ENCODE measurements at places on chromosomes 3 and 15. TPM values are rescaled to one million over a fixed set of nuclear protein-coding genes. Genes with fewer than 3 reads are reported as not detected.
A peak's percentile ranks its signal among the peaks of the same experiment; 100 is the strongest.

DNA sequence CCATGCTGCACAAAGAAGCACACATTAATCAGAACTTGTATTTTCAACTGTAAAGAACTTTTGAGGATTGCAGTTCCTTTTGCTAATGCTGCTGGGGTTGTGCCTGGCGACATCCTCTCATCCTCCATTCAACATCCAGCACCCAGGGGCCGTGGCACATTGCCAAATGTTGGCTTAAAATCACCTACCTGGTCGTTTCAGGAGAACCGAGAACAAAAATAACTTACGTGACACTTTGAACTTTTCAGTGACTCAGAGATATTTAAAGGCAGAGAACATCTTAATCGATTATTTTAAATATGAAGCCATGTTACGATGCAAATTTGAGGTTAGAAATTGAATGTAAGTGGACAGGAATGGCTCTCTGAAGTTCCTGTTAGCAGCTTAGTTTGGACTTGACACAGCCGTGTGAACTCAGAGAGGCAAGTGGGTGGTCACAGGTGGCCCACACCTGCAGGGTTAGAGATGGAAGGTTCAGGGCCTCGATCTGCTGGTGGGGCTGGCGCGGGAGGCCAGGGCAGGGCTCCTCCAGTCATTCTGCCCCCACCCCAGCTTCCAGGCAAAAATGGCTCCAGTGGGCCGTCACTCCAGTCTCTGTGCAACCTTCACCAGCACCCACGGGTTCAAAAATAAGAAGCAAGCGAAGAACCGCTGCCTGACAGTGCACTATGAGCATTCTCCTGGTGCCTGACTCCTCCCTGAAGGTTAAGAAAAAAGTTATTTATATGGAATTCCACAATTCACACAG lies 12.2 kb downstream of the LRRK1 start:
- no peak overlapping the region for H3K27ac ChIP-seq
- DNase-seq: no peak
- peaks cover 9% of the 10 kb centered on the region for H3K4me1 ChIP-seq

RBP2 gene
- not detected for total RNA-seq

DNA sequence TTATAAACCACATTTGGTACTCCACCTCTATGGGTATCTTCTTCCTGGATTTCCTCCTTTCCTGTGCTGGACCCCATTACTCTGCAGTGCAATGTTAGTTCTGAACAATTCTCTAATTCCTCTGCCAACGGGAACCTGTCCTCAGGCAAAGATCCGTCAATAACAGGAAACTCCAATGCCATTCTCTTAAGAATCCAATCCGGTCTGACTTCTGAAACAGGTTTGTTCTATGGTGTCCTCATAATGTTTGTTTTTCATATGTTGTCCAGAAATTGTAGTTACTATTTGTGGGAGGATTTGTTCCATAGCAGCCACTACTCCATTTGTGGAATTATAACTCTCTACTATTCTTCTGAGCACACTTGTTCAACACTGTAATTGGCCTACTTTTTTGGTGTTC lies 112.7 kb downstream of the TBL1XR1 start:
- no peaks in the 10 kb centered on the region for H3K36me3 ChIP-seq
- no peak for DNase-seq
- H3K4me3 ChIP-seq: no peak overlapping the region
- H3K27me3 ChIP-seq: no peaks in the 10 kb centered on the region

GRCh38 chr3:147336543-147337278 lies 69.6 kb downstream of the ZIC4 start:
- no peaks in the 10 kb centered on the region for H3K36me3 ChIP-seq
- DNase-seq: no peak
- H3K27ac ChIP-seq: no peak overlapping the region

DNA sequence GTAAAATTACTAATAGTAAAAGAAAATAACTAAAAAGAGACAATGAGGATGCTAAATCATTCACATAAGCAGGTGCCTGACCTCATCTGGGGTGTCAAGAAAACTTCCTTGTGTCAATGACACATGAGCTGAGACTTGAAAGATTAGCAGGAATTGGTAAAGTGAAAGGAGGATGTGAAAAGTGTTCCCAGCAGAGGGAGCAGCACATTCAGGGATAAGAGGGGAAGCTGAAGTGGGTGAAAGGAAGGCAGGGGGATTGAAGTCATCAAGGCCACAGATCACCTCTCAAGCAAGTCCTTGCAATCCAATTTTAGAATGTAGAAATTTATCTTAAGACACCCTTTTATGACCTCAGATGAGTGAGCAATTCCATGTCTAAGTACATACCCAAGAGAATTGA lies 60.2 kb upstream of the ACP3 start:
- no peaks in the 10 kb centered on the region for H3K36me3 ChIP-seq
- DNase-seq: peak; percentile 35
- no peaks in the 10 kb centered on the region for H3K27me3 ChIP-seq
- H3K27ac ChIP-seq: no peak overlapping the region
- H3K4me1 ChIP-seq: peaks cover 9% of the 10 kb centered on the region

DNA sequence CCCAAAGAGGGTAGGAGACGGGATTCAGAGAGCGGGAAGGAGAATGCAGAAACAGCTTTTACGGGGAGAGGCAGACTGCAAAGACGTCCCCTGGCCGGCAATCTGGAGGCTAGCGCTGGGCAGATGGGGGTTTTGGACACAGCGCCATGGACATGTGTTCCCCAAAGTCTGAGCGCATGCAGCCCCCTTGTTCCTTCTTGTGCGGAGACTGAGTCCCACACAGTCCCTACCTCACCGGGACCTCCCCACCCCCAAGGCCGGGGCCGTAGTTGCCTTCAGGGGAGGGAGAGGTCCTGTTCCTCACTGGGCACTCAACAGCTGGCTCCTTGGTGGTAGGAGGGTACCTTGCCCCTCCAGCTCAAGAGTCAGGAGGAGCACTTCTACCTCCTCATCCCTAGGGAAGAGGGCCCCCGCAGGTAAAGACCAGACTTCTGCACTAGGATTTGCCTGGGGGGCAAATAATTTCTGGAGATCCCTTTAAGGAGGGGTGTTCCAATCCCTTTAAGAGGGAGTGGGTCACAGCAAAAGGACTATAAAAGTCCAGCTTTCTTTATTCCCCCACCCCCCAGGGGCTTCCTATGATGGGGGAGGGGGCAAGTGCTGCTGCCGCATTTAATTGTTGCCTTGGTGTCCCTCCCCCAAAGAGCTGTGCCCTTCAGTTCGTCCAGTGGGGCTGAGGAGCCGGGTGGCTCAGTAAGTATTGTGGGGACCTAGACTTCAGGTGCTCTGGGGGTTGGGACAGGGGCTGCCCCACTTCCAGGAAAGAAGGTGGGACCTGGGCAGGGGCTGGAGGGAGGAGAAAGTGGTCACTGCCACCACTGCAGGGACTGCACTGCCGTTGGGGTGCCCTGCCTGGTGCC lies 3.6 kb upstream of the BAHD1 start:
- H3K27me3 ChIP-seq: peaks cover 69% of the 10 kb centered on the region
- peaks cover 9% of the 10 kb centered on the region for H3K4me1 ChIP-seq
- no peak overlapping the region for H3K27ac ChIP-seq
- H3K4me3 ChIP-seq: peak overlapping the region; percentile 56

DNA sequence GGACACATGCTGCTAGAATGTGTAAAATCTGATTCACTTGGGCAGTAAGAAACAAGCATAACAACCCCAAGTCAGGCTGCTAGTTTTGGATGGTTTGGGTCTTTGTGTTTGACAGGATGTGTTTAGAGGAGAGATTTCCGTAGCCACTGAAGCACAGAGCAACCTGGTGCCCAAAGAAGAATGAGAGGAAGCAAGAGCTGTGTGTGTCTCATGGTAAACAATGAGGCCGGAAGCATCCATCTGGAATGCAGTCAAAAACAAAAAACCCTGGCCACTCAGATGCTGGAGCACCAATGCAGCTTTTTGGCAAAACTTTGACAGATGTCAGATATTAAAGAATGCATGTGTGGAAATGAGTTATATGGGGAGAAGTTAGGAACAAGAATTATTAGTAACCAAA lies 39.4 kb upstream of the SNRK start:
- no peaks in the 10 kb centered on the region for H3K36me3 ChIP-seq
- no peaks in the 10 kb centered on the region for H3K4me1 ChIP-seq
- H3K27ac ChIP-seq: no peak overlapping the region
- peaks cover 25% of the 10 kb centered on the region for H3K27me3 ChIP-seq

ATG7 gene
- 83.7 TPM for total RNA-seq

TTC21A gene
- total RNA-seq: 8.5 TPM

- no peak overlapping the region for H3K4me3 ChIP-seq
- H3K36me3 ChIP-seq: peaks cover 2% of the 10 kb centered on the region
- no peaks in the 10 kb centered on the region for H3K27me3 ChIP-seq
- no peaks in the 10 kb centered on the region for H3K4me1 ChIP-seq
These were observed 230.7 kb downstream of the BBX start for GRCh38 chr3:107753494-107753893.

DNA sequence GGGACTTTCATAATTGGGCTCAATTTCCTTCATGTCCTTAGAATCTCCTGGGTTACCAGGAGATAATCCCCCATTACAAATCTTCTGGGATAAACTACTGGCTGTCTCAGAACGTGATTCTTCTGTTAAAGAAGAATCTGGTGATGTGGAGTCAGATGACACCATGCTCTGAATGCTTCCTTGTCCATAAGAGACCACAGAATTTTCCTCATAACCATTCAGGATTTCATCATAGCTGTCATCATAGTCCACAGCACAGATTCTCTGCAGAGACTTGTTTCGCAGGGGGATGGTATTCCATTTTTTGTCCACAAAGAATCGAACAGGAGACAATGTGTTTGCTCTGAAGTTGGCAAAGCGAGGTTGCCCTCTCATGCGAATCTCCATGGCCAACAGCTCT lies 109.8 kb upstream of the TSPAN3 start:
- no peak for DNase-seq
- no peaks in the 10 kb centered on the region for H3K4me1 ChIP-seq
- no peak overlapping the region for H3K27ac ChIP-seq
- no peaks in the 10 kb centered on the region for H3K27me3 ChIP-seq
- H3K36me3 ChIP-seq: peaks cover 20% of the 10 kb centered on the region
- no peak overlapping the region for H3K4me3 ChIP-seq

DNA sequence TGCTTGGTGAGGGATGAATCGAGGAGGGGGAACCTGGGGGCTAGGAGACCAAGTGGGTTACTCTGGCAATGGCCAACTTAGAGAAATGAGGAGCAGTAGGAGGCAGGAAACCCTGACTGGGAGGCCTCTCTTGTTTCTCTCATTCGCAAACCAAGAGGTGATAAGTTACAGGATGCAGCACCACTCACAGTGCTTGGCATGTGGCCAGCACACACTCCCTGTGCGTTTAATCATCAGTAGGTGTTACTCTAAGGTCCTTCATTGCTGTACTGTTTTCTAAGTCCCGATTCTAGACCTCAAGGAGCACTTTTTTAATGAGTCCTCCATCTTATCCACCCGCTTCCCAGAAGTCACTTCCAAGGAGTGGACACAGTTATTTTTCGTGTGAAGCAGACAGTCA lies 314.1 kb upstream of the TRIM42 start:
- no peaks in the 10 kb centered on the region for H3K36me3 ChIP-seq
- H3K27ac ChIP-seq: no peak overlapping the region
- no peak for DNase-seq
- no peaks in the 10 kb centered on the region for H3K27me3 ChIP-seq
- H3K4me1 ChIP-seq: no peaks in the 10 kb centered on the region

- peaks cover 5% of the 10 kb centered on the region for H3K36me3 ChIP-seq
- no peak overlapping the region for H3K4me3 ChIP-seq
- DNase-seq: no peak
- peaks cover 42% of the 10 kb centered on the region for H3K4me1 ChIP-seq
These were observed 157.7 kb downstream of the SMAD6 start for GRCh38 chr15:66859688-66860253.

SPATA12 gene
- total RNA-seq: not detected

- H3K27me3 ChIP-seq: no peaks in the 10 kb centered on the region
- DNase-seq: no peak
- no peaks in the 10 kb centered on the region for H3K36me3 ChIP-seq
- no peak overlapping the region for H3K27ac ChIP-seq
These were observed 218.9 kb upstream of the DPH6 start for GRCh38 chr15:35764661-35765519.

ARGFX gene
- total RNA-seq: not detected

DNA sequence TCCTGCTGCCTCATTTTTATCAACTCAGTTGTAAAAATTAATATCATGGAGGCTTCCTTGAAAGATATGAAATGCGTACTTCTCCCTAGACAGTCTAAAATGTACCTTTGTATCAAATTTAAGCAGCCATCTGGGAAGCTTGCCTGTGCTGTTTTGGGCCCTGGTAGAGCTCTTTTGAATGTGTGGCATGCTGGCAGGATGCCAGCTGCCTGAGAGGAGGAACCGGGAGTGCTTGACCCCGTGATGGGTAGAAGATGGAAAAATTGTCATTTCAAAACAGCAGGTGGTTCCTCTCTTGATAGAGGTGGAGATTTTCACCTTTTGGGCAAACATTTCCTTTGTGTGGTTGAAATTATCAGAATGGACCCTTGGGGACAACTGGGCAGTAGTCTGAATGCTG lies 245.3 kb downstream of the RPLP1 start:
- no peak for DNase-seq
- no peak overlapping the region for H3K27ac ChIP-seq
- no peaks in the 10 kb centered on the region for H3K4me1 ChIP-seq
- no peaks in the 10 kb centered on the region for H3K36me3 ChIP-seq
- no peak overlapping the region for H3K4me3 ChIP-seq

- H3K27ac ChIP-seq: no peak overlapping the region
- no peak for DNase-seq
- H3K4me1 ChIP-seq: no peaks in the 10 kb centered on the region
- no peaks in the 10 kb centered on the region for H3K36me3 ChIP-seq
These were observed 145.3 kb downstream of the DNAJB8 start for GRCh38 chr3:128321418-128321817.

GRCh38 chr3:146498002-146498736 lies 28.8 kb upstream of the PLSCR2 start:
- no peak for DNase-seq
- peaks cover 6% of the 10 kb centered on the region for H3K4me1 ChIP-seq
- H3K4me3 ChIP-seq: no peak overlapping the region
- no peaks in the 10 kb centered on the region for H3K36me3 ChIP-seq

GRCh38 chr3:18739099-18739433 lies 313.9 kb upstream of the SATB1 start:
- no peak for DNase-seq
- no peak overlapping the region for H3K27ac ChIP-seq
- no peak overlapping the region for H3K4me3 ChIP-seq
- no peaks in the 10 kb centered on the region for H3K4me1 ChIP-seq

DNA sequence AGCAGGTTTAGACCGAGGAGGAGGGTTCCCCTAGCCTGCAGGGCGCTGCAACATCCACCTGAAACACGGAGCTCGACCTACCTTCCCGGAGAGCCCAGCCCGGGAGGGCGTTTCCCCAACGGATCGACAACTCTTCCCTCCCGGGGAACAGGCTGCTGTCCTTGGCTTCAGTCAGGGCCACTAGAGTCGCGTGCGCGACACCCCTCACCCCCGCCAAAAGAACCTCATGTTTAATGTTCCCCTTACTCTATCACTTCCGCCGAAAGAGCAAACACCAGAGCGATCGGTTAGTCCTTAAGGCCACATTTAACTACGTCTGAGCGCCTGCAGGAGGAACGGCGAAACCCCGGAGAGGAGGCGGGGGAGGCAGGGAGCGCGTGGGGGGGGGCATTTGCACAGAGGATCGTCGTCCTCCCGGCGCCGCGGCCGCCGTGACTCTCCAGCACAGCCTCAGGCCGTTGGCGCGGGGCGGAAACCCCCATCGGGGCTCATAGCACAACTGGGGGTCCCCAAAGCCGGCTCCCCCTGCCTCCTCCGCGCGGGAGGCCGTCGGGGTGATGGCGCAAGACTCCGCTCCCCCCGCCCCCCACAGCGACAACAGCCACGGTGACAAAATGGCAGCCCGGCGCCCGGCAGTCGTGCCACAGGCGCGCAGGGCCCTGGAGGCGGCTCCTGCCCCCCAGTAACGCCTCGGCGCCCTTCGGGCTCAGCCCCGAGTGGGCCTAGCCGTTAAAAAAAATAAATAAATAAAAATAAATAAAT lies 3.2 kb downstream of the ANP32A start:
- H3K4me1 ChIP-seq: peaks cover 34% of the 10 kb centered on the region
- H3K27ac ChIP-seq: peak overlapping the region; percentile 89
- DNase-seq: peak; percentile 93
- peak overlapping the region; percentile 93 for H3K4me3 ChIP-seq
- H3K36me3 ChIP-seq: no peaks in the 10 kb centered on the region
- H3K27me3 ChIP-seq: no peaks in the 10 kb centered on the region
